ENCODE measurements at places on chromosomes 6 and 20.

DNA sequence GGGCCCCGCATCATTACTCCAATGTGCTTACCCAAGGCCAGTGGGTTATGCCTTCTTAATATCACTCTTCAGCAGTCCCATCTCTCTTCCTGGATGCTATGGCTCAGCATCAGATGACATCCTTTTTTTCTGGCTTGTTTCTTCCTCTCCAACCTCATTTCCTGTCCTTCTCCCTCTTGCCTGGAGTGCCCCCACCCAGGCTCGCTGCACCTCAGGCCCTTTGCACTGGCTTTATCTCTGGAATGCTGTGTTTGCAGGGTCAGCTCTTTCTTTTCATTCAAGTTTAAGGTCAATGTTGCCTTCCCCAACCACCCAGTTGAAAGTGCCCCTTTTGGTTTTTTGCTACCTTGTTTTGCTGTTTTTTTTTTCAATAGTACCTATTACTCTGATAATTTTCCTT, 36.7 kb downstream of the CD40 start:
- no peak for DNase-seq

DNA sequence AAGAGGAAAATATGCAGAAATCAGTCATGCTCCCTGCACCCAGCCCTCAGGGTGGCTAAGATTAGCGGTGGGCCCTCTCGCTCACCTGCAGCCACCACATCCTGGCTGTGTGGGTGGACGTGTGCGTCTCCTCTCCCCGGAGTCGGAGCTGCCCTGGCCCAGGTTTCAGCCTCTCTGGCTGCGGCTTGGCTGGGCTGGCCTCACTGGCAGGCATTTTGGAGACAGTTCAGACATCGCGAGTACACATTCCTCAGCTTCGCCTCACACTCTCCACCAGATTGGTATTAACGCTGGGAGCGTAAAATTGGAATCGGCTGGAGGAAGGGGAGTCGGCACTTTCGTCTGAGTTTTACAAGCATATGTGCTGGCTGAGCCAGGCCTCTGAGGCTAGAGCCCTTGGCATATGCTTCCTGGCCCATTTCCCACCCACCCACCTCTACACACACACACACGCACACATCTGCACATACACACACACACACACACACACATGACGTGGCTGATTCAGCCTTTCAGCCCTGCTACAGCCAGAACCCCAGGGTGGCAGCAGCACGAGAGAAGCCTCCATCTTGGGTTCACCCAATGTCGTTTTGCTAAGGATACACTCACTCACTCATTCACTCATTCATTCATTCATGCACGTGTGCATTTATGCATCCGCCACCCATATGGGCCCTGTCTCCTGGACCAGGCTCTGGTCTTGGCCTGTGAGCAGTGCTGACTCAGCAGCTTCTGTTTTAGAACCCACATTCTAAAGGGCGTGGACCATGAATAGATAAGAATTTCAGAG, 42.9 kb downstream of the BCAS4 start:
- DNase-seq = peak; percentile 65

DNA sequence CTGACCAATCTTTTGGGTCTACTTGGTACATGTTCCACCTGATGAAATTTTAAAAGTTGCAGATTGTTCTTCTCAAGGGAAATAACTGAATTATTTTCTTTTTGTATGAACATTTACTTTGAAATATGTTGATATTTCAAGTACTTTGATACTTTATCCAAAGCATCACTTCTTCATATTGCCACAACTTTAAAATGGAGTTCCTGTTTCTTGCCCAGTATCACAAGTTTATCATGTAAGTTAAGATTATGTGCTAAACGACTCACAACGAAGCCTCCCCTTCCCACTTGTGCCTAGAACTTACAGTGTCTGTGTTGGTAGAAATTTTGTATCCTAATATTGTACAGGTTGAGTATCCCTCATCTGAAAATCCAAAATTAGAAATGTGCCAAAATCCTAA, 108.4 kb downstream of the ARID1B start:
- DNase-seq = no peak

DNA sequence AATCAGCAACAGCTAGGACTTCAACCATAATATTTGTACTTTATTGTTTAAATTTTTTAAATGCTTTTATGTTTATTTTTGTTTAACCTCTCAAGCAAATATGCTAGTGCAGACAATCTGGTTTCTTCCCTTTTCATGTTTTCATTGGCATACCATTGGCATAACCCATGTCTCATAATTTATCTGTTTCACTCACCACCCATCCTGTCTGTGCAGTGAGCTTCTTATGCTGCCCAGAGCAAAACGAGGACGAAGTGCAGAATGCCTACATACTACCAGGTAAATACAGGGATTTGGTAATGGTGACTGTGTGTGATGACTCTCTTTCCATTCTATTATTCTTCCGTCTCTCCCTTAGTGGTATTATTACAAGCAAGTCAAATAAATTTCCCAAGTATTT, 361.4 kb upstream of the KCNQ5 start:
- no peak for DNase-seq

GRCh38 chr20:41329435-41330342, 10.9 kb upstream of the LPIN3 start:
- peak; percentile 78 for DNase-seq

DNA sequence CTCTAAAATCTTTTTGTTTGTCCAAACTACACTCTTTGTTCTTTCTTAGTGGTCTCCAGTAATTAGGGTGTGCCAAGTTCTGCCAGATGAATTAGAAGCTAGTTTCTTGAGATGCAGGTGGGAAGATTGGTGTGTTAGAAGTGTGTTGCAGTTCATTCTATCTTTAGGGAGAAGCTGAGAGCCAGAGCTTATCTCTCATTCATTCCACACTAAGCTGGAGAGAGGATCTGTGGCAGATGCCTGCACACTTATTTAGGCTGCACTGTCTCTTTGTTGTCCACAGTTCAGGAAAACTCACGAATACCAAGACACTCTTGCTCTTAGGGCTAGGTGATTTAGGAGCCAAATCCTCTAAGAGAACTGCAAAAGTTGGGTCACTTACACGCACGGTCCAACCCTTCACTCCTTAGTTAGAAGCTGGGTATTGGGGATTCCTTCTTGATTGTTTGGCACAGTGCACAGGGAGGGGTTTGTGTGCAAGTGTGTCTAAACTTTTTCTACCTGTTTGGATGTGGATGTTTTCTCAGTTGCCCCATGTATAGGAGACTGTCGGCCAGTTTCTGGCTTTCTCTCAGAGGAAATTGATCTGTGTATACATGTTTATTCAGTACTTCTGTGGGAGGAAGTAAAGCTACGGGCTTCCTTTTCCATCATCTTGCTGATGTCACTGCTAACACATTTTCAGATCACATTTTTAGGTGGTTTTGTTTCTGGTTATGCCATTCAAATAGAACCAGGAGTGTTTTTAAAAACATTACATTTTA, 49.5 kb downstream of the SMAP1 start:
- no peak for DNase-seq
